ENCODE measurements at places on chromosomes 5 and 9.

GRCh38 chr9:22401671-22402070, 45.0 kb upstream of the DMRTA1 start:
- no peak for DNase-seq

DNA sequence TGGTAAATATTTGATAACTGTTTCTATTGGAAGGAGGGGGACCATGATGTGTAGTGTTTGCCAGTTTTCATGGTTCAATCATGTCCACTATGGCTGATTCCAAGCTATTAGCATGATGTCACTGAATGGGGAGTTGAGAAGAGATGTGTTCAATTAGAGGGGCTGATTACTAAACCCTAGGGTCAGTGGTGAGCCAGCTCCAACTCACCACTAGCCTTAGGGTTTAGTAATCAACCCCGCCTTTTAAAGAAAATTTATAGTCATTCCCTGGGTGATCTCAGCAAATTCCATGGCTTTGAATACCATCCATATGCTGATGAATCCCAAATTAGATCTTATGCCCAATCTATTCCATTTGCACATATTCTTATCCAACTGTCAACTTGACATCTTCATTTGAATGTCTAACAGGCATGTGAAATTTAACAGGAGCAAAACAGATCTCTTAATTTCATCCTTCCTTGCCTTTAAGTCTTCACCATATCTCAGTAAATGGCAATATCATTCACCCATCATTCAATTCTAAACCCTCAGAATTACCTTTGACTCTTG, 98.8 kb downstream of the GCNT1 start:
- no peak for DNase-seq

GRCh38 chr9:108775901-108776306, 79.9 kb downstream of the ACTL7B start:
- no peak for DNase-seq

GRCh38 chr5:135492319-135492626, 40.1 kb upstream of the TIFAB start:
- no peak for DNase-seq

DNA sequence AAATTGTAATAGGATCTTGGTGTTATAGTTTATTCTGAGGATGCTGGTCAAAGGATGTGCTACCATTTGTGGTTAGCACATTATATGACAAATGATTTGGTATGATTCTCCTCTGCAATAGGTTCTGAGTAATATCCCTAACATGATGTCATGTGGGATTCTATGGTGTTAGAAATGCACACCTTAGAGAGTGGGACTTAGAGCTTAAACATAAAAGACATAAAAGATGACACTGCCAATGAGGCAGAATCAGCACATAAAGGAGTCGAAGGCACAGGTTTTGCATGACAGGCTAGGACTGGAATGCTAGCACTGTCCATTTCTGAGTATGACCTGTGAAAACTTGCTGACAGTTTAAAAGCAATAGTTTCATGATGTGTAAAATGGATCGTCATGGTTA, 100.4 kb downstream of the OSTF1 start:
- DNase-seq: no peak

DNA sequence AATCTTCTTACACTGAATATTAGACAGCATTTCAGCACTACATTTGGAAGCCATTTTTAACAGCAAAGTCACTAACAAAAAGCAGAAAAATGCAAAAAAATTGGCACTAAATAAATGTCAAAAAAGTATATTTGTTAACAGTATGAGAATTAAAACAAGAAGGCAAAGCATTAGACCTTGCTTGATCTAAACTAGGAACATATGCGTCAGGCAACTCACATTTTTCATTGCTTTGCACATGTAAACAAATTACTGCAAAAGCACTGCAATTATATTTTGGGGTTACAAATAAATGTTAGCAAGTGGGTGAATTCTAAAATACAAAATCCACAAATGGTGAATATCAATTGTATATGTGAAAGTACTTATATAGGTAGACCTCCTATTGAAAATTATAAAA, 49.0 kb upstream of the RAPGEF6 start:
- no peak for DNase-seq

DNA sequence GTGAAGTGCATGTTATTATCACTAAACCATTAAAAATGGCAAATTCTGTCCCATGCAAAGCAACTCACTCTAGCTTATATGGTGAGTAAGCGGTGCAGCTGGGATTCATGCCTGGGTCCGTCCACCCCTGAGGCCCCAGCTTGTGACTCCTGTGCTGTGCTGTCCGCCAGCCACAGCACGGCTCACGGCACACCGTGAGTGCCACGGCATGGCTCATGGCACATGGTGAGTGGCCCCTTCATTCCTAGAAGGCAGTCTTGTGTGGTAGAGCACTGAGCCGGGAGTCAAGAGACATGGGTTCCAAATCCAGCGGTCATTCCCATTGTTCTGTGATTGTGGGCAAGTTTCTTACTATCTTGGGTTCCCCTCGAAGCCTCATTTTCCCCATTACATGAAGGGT, 18.8 kb downstream of the RGS3 start:
- no peak for DNase-seq

DNA sequence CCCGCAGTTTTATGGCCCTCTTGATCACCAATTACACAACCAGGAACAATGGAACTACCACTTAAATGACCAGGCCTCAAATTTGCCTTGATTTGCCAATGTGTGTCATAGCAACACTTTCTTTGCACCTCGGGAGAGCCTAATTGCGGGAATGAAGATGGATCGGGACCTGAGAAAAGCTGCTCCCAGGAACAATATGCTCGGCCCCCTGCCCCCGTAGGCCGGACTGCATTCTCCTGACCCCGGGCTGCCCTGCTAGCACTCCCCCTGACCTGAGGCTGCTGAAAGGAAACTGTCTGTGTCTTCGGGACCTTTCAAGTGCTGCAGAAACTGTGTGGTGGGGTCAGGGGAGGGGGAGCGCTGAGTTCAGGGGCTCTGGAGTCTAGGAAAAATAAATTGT, 294.3 kb upstream of the IRX1 start:
- no peak for DNase-seq

DNA sequence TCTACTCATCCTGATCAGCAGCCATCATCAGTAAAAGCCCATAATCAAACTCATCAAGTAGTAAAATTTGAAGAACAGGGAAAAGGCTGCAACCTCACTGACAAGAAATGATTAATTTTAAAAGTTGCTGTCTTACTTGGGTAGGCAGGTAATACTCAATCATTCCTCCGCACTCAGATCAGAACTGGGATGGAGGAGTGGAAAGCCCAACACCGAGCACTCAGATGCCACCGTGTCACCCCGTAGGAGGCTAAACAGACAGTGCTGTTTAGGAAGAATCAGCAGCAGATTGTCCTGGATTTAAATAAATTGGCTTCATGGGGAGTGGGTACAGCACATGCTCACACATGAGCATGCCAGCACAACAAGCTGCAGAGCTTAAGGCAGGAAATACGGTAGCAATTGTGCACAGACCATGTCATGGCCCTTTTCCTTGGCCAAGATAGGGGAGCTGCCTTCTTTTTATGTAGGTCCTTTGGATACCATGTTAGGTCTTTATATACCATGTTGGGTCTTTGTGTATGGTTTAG, 92.6 kb upstream of the CDH6 start:
- no peak for DNase-seq

- no peak for DNase-seq
These were observed 55.1 kb downstream of the ANKH start for GRCh38 chr5:14816374-14816998.

- DNase-seq: no peak
These were observed 15.4 kb downstream of the HACD4 start for GRCh38 chr9:21015995-21016394.

DNA sequence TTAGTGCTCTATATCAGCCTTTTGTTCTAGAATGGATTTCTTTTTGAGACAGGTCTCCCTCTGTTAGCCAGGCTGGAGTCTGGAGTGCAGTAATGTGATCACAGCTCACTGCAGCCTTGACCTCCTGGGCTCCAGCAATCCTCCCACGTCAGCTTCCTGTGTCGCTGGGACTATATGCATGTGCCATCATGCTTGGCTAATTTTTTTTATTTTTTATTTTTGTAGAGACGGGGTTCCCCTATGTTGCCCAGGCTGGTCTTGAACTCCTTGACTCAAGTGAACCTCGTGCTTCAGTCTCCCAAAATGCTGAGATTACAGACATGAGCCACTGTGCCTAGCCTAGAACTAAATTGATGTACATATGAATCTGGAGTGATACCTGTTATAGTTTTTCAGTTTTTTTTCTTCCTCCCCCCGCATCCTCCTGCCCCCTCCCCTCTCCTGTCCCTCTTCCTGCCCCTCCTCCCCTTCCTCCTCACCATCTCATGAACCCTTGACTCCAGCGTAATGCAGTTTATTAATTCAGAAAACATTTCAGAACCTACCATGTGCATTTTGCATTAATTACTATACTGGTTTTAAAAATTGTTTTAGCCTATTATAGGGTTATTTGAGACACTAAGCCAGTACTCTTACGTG, 37.4 kb upstream of the TNFAIP8 start:
- DNase-seq: no peak

DNA sequence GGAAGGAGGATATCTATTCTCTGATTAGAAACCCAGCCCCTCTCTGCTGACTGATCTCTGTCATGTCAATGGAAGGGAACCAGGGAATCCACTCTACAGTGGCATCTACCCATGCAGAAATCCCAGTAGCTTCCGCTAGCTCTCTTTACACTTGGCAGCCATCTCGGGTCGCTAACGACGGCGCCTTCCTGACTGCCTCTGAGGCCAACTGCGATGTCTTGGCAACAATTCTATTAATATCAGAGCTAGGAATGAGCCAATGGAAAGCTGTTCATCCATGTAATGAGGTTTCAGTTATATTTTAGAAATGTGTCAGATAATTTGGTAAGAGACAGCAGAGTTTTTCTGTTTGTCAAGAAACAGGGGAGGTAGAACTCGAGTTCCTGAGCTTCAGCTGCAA, 67.6 kb upstream of the ATP10B start:
- no peak for DNase-seq

GRCh38 chr5:166834246-166834645, 1457.2 kb upstream of the WWC1 start:
- DNase-seq: no peak

DNA sequence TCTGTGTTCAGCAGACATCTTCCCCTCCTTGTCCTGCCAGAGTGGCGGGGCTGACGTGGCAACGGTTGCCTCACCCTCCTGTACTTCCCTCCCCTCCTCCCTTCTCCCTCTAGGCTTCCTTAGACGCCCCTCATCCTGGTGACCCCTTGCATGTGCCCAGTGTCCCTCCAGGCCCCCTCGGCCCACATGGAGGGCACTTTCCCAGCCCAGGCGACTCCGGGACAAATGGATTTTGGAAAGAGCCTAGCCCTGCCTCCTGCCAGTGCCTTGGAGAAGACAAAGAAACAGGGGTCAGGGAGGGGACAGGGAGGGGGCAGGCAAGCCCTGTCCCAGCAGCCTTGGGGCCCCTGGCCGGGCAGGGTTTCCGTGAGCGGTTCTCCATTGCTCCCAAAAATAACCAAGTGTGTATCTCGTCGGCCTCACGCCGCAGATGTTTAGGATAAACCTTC, 38.3 kb upstream of the NEURL1B start:
- no peak for DNase-seq

DNA sequence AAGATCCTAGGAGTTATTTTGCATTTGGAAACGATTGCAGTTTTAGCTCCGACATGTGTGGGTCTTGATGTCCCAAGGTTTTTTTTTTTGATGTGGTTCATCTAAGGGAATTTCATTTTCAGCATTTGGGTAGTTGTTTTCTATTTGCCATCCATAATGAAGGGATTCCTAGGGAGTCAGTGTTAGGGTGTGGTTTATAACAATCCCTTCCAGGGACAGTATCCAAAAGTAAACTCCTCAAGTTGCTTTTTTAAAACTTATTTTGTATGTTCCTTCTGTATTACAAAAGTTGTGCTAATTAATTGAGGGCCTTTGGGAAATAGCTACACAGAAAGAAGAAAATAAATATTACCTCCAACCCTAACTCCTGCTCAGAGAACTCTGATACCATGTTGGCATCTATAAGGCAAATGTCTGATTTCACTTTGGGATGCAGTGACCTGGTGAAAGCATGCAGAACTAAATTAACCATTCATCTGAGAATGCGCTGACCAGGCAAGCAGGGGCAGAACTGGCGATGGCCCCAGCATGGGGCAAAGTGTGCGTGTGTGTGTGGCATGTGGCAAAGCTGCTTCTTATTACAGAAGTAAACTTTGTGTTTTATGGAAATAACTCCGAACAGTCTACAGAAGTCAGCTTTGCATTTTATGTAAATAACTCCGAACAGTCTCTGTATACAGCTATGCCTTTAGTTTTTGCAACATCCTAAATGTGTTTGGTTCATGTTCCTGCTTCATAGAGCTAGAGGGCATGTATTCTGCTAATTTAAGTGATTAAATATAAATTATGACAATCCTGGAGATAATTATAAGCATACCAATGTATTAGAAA, 237.2 kb downstream of the TRPM3 start:
- DNase-seq: no peak

- DNase-seq: no peak
These were observed 94.0 kb upstream of the DNAH5 start for GRCh38 chr5:14038341-14038959.

DNA sequence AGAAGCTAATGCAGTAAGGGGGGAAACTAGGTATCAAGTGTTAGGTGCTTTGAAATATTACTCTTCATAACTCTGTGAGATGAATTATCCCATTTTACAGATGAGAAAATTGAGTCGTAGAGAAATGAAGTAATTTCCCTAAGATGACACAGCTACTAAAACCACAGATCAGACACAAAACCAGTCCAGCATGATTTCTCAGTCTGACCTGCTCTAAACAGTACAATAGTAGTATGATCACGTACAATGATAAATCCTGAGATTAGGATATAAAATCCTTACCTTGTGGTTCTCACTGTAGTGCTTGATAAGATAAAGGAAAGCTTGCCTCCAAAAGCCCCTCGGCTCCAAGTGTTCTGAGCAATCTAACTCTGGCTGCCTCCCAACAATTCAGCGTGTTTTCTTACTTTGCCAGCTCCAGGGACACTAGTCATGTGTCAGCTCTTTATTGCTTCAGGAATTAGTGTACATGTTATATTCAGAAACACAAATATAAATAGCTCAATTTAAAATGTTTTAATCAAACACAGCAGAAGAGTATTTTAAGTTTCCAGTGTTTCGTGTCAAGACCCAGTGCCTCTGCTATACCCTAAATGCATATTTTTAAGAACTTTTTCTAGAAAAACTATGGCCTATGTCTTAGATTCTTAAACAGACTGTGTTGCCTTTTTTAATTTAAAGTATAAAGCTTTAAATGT, 243.6 kb downstream of the DENND1A start:
- DNase-seq: no peak

GRCh38 chr9:36566813-36567221, 5.9 kb upstream of the MELK start:
- no peak for DNase-seq

Measured in stimulated activated CD8-positive, alpha-beta memory T cell treated with anti-CD3 and anti-CD28 coated beads, Interleukin-7, amount 100 ng/mL, for 1 hour (primary cell).